ENCODE measurements at places on chromosomes 5 and 9. TPM values are rescaled to one million over a fixed set of nuclear protein-coding genes. Genes with fewer than 3 reads are reported as not detected.

Gene IFNA2
- total RNA-seq = not detected

Gene TLR4
- 0.48 TPM for total RNA-seq

Gene SELENOP
- total RNA-seq = 0.75 TPM

Gene BAG1
- 70.6 TPM for total RNA-seq

Gene PCDHGB1
- not detected for total RNA-seq

Gene FOXD4L3
- not detected for total RNA-seq

Gene C1QTNF3
- 1.4 TPM for total RNA-seq

DNA sequence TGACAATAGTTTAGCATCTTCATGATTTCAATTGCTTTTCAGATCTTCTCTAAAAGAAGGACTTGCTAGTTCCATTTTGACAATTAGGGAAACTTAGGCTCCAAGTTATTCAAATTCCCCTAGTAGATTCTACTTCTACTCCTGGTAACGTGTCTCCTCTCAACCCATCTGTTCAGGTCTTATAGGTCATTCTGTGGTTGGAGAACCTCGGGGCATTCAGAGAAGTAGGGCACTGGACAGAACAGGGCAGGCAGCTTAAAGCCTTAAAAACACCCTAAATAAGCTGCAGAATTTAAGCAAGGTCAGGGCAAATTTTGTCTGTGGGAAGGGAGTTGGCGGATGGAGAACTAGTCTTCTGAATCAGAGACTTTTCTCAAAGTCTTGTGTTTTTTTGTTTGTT lies 132.4 kb downstream of the TMEM174 start:
- no peak for DNase-seq

GRCh38 chr9:99666571-99666970 lies 155.1 kb upstream of the NR4A3 start:
- no peak for DNase-seq

DNA sequence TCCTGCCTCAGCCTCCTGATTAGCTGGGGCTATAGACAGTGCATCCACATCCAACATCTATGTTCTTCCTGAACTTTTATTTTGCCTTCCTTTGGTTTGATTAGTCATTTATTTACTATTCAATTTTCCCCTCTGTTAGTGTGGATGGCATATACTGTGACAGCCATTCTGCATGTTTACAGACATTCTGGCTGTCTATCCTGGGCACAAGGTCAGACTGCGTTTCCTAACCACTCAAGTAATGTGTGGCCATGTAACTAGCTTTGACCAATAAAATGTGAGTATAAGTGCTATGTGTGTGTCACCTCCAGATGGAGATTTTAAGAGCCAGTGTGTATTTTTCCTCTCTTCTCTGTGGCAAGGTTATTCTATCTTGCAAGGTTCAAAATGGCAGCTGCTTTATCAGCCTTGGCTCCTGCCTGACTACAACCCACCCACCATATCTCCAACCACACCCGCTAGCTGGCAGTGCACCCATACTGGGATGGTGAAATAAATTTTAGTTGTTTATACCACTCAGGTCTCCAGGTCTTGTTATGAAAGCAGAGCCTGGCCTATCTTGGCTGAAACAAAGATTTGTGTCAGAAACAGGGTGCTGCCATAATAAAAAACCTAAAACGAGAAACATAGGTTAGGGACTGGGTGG lies 32.2 kb downstream of the PDE6A start:
- DNase-seq = no peak

DNA sequence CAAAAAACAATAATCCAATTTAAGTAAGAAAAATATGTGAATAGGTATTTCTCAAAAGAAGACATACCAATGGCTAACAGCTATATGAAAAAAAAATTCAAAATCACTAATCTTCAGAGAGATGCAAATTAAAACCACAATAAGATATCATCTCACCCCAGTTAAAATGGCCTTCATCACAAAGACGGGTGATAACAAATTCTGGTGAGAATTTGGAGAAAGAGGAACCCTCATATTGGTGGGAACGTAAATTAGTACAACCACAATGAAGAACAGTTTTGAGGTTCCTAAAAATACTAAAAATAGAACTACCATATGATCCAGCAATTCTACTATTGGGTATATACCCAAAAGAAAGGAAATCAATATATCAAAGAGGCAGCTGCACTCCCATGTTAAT lies 94.3 kb downstream of the TMEM167A start:
- DNase-seq = no peak

DNA sequence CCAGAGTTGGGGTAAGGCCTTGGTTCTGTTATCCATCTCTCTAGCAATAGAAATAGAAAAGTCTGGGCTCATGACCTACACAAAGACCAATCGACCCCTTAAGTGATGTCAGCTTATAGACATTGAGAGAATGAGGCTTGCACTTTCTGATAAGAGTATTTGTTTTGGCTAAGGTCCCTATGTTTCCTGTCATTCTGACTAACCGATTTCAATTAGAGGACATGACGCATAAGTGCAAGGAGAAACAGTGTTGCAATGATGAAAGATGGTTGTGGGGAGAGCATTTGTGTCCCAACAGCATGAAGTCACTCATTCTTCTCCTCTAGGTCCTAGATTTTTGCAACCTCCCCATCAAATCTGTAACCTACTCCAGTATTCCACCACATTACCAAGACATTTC lies 255.1 kb downstream of the MAT2B start:
- DNase-seq = no peak
